ENCODE measurements at places on chromosomes 7 and 10. TPM values are rescaled to one million over a fixed set of nuclear protein-coding genes. Genes with fewer than 3 reads are reported as not detected.
A peak's percentile ranks its signal among the peaks of the same experiment; 100 is the strongest.

DNA sequence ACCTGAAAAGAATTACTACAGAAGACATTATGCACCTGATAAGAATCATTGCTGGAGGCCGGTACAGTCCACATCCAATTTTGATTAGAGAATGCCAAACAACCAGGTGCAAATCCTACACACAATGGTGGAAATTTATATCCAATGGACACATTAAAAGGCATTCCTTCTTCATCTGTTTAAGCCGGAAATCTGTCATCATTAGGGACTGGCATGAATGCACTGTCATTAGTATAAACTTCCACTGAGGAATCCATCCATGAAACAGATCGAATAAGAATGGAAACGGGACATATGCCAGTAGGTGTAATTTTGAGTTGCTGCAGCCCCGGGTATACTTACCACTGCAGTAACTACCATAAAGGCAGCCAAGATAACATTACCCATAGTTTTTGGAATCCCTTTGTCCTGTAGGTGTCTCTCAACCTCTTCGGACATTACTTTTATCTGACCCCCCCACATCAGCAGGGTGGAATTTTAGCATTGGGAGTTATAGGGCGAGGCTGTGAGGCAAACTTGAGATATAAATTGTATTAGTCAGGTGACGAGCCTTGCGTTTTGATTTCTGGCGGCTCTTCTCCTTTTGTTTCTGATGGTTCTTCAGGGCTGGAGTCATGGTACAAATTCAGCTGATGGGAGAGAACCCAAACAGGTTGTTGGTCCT, 36.5 kb upstream of the AKR1C2 start:
- DNase-seq = no peak

- DNase-seq = no peak
Observed at GRCh38 chr7:2719007-2719406, 31.0 kb downstream of the AMZ1 start.

The IFIT2 gene
- total RNA-seq = 19.9 TPM

- DNase-seq = no peak
Observed at GRCh38 chr10:855671-856070, 75.8 kb downstream of the LARP4B start.

The PAPOLB gene
- 0.98 TPM for total RNA-seq

- DNase-seq = peak; percentile 48
Observed at GRCh38 chr10:49627644-49628247, 13.9 kb downstream of the CHAT start.

- DNase-seq = no peak
Observed at GRCh38 chr10:45433716-45434469, 59.9 kb downstream of the ALOX5 start.
